MG63 (cell line): ENCODE measurements at places on chromosomes 7 and 10.

DNA sequence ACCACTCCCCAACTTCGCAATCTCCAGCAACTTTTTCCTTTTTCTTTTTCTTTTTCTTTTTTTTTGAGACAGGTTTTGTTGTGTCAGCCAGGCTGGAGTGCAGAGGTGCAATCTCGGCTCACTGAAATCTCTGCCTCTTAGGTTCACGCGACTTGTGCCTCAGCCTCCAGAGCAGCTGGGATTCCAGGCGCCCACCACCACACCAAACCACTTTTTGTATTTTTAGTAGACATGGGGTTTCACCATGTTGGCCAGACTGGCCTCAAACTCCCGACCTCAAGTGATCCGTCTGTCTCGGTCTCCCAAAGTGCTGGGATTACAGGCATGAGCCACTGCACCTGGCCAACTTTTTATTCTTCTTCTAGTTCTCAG lies 55.0 kb downstream of the KIAA1549 start:
- DNase-seq, result no peak

- no peak for DNase-seq
Observed at GRCh38 chr10:19302117-19302516, 253.5 kb downstream of the MALRD1 start.

- no peak for DNase-seq
Observed at GRCh38 chr7:127189886-127190285, 62.9 kb downstream of the GRM8 start.

DNA sequence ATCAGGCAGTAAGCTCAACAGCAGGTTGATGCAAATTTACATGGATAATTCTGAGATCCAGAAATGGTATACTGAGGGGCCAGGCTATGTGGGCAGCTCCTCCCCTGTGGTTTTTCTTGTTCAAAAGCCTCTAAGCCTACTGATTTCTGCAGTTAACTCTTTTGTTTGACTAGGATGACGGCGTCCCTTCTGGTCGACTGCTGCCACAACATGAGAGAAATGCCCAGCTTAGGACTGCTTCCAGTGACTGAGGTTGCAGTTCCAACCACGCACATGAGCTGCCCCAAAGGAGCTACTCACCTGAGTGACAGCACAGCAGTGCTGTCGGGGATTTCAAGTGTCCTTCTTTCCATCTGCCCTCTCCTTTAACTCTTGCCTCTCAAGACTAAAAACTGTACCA lies 973.0 kb upstream of the GHITM start:
- no peak for DNase-seq

- no peak for DNase-seq
Observed at GRCh38 chr7:45028138-45028919, 28.3 kb downstream of the CCM2 start.

DNA sequence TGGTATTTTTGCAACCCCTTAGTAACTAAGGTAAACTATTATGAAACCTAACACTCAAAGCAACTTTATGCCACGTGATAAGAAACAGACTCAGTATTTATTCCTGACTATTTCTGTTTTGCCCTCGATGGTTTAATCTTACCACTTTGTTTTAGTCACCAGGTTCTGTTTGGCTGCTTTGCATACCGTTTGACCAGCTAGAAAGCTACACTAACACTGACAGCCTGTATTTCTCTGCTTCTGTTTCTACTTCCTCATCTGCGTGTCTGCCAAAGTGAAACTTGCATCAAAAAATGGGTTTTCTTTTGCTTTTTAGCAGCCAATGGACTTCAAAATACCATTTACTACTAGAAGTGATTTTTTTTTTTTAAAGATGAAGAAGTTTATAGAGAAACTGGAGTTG lies 802.5 kb downstream of the GRM8 start:
- no peak for DNase-seq
